ENCODE measurements at places on chromosomes 11 and 22.

DNA sequence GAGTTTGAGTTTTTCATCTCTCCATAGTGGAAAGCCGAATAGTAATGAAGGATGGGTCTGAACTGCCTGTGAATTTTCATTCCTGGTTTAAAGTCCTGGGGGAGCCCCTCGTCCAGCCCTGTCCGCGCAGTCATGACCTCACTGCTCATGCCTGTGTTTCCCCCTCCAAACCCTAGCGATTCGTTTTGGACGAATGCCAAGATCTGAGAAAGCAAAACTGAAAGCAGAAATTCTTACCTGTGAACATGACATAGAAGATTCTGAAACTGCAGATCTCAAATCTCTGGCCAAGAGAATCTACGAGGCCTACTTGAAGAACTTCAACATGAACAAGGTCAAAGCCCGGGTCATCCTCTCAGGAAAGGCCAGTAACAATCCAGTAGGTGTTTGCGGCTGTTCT lies 30.5 kb downstream of the CDPF1 start:
- no peak for DNase-seq

DNA sequence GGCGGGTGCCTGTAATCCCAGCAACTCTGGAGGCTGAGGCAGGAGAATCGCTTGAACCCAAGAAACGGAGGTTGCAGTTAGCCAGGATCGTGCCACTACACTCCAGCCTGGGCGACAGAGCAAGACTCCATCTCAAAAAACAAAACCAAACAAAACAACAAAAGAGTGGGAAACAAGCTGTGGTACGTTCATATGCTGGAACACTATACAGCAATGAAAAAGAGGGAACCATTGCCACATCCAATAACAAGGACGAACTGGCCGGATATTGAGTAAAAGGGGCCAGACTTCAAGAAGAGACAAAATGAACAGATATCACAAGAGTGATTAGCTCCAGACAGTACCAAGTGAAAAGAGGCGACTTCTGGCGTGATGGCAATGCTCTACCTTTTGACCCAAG lies 4.9 kb downstream of the MACROD1 start:
- no peak for DNase-seq

- no peak for DNase-seq
Measured at GRCh38 chr11:68997995-68998348, 15.1 kb downstream of the MRGPRF start.

GRCh38 chr11:116043857-116044256 lies 539.6 kb upstream of the CADM1 start:
- no peak for DNase-seq

DNA sequence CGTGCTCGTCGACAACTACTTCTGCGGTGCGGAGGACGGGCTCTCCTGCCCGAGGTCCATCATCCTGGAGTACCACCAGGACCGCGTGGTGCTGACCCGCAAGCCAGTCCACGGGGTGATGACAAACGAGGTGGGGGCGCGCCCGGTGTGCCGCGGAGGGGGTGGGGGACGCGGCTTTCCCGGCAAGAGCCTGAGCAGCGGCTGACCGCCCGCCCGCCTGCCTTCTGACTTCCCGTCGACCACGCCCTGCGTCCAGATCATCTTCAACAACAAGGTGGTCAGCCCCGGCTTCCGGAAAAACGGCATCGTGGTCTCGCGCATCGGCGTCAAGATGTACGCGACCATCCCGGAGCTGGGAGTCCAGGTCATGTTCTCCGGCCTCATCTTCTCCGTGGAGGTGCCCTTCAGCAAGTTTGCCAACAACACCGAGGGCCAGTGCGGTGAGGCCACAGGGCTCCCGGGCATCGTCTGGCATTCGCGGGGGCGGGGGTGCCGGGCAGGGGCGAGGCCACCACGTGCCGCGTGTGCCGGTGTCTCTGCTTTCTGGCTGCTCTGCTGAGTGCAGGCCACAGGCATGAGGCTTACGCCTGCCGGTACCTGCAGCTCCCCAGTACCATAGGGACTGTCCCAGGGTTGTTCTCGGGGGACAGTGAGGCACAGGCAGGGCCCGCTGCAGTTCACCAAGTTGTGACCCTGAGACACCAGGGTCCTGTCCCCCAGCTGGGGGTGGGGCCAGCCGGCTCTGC lies 28.5 kb upstream of the MUC5B start:
- DNase-seq = no peak

GRCh38 chr11:66159324-66159984 lies 89.4 kb downstream of the PACS1 start:
- DNase-seq = no peak

GRCh38 chr11:120073196-120073595 lies 64.7 kb downstream of the TRIM29 start:
- peak; percentile 26 for DNase-seq

DNA sequence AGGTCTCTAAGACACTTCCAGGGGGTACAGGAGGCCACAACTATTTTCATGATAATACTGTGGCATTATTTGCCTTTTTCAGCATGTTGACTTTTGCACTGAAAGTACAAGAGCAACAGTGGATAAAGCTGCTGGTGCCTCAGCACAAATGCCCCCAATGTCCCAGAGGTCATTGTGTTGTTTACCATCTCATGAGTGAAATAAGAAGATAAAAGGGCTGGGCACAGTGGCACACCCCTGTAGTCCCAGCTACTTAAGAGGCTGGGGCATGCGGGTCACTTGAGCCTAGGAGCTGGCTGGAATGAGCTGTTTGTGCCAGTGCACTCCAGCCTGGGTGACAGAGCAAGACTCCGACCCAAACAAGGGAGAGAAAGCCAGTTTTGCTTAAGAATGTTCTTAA lies 72.6 kb upstream of the RAB1B start:
- DNase-seq = no peak

DNA sequence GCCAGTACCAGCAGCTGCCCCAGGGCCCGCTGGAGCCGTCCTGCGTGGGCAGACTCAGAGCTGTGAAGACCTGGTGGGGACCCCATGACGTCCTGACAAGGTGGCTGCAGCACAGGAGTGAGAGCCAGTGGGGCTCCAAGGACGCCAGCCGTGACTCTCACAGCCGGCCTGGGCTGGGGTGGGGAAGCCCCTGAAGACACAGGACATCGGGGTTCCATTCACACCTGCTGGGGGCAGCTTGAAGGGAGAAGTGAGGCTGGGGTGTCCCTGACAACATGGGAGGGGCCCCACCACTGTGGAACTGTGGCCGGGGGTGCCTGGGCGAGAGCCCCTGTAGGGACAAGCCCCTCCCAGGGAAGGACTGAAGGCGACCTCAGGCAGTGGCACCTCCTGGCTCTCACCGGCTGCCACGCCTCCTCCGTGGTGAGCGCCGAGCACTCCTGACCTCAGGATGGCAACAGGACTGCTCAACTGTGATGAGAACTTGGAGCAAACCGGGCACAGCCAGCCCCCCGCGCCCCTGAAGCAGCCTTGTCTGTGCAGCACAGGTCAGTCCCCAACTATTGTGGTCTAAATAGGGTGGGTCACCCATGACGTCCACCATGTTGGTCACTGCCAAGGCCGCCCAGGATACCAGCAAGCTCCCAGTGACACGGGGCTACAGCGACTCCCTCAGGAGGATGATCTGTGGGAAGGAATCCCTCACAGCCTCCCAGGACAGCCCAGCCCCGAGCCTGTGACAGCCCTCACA lies 22.7 kb upstream of the IL17REL start:
- no peak for DNase-seq

GRCh38 chr22:49961601-49962011 lies 1.0 kb downstream of the PIM3 start:
- no peak for DNase-seq

DNA sequence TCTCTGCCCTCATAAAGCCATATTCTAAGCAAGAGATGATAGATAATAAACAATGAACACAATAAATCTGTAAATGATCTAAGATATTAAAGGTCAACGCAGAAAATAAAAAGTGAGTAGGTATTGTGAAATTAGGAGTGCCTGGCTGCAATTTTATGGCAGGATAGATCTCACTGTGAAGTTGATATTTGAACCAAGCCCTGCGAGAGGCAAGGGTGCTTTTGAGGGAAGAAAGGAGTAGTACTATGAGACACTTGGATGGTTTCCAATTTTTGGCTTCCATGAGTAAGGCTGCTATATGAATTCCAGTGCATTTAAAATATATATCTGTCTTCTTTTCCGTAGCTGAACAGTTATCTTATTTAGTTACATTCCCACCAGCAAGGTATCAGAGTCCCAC lies 720.0 kb upstream of the CNTN5 start:
- DNase-seq = no peak

DNA sequence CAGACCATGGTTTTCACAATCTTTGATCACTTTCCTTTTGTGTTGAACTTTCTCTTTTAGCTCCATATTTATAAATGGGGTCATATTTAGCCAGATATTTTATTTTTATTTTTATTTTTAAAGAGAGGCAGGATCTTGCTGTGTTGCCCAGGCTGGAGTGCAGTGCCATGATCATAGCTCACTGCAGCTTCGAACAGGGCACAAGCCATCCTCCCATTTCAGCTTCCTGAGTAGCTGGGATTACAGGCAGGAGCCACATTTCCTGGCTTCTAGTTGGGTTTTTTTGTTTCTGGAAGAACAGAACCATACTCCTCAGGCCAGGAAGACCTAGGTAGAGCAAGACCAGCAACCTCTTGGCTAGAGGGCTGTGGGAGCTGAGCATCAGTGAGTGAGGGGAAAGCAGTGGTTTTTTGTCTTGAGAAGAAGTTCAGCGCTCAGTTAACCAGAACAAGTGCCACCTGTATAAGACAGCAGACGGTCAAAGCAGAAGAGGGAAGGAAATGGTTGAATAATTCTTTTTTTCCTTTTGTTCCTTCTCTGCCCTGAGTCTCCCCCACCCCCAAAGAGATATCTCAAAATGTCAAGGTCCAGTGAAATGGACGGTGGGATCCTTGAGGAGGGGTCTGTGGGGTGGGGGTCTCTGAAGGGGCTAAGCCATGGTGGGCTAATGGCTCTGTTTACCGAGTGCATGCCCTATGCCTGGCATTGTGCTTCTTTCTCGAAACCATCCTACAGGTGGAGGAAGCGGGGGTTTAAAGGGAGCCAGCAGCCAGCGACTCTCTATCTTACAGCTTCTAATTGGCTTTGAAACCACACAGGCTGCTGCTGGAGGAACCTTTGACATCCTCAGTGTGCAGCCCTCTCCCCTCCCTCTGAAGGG lies 63.0 kb downstream of the PTPRJ start:
- no peak for DNase-seq

DNA sequence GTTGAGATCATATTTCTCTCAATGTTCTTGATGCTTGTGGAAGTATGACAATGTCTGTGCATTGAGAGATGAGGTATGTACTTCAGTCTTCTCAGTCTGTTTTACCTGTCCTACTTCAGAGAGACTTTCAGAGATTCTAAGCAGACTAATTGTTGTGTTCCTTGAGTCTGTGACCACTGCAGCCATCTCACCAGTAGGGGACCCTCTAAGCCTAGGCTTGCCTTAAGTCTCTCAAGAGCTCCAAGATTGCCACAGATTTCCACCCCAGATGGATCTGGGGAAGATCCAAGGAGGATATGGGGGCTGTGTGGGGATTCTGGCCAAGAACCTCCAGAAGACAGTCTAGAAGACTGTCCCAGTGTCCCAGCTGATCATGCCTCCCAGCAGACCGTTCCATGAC lies 179.9 kb upstream of the PLET1 start:
- no peak for DNase-seq

- no peak for DNase-seq
Measured at GRCh38 chr11:6200975-6201374, 2.0 kb downstream of the OR52W1 start.

Measured in LHCN-M2 (cell line).